ENCODE measurements at places on chromosomes 7 and 10. TPM values are rescaled to one million over a fixed set of nuclear protein-coding genes. Genes with fewer than 3 reads are reported as not detected.

TFR2 gene
- total RNA-seq, result 11.9 TPM

TMEM139 gene
- total RNA-seq, result 1.6 TPM

RPEL1 gene
- total RNA-seq, result not detected

- no peak for DNase-seq
- H3K4me1 ChIP-seq, result peaks cover 23% of the 10 kb centered on the region
- no peaks in the 10 kb centered on the region for H3K36me3 ChIP-seq
- peaks cover 36% of the 10 kb centered on the region for H3K27me3 ChIP-seq
These were observed 375 bp upstream of the CHN2 start for GRCh38 chr7:29194206-29194593.

DNA sequence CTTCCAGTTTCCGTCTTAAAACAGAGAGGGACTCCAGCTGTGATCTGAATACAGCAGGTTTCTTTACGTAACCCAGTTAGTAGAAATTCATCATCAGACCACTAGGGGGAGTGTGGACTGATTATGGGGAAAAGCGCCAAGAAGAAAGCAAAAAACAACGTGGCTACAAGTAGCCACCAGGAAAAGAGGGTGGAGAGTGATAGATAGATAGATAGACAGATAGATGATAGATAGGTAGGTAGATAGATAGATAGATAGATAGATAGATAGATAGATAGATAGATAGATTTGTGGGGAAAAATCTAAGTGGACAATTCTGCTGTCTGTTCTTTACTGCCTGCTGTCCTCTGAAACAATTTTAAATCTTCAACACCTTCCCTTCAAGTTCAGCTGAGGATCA lies 12.7 kb upstream of the AKR1B10 start:
- H3K4me3 ChIP-seq, result no peak overlapping the region
- H3K36me3 ChIP-seq, result no peaks in the 10 kb centered on the region
- H3K27ac ChIP-seq, result no peak overlapping the region
- peaks cover 9% of the 10 kb centered on the region for H3K4me1 ChIP-seq

GRCh38 chr10:120657371-120657770 lies 193.8 kb upstream of the WDR11 start:
- no peaks in the 10 kb centered on the region for H3K36me3 ChIP-seq
- H3K4me1 ChIP-seq, result no peaks in the 10 kb centered on the region
- no peak overlapping the region for H3K4me3 ChIP-seq
- H3K27ac ChIP-seq, result no peak overlapping the region
- H3K27me3 ChIP-seq, result peaks cover 5% of the 10 kb centered on the region

GRCh38 chr10:43576580-43576979 lies 2.2 kb upstream of the ZNF239 start:
- peaks cover 40% of the 10 kb centered on the region for H3K4me1 ChIP-seq
- peaks cover 35% of the 10 kb centered on the region for H3K36me3 ChIP-seq
- DNase-seq, result no peak
- H3K27me3 ChIP-seq, result no peaks in the 10 kb centered on the region
- H3K27ac ChIP-seq, result peak overlapping the region; percentile 66

DNA sequence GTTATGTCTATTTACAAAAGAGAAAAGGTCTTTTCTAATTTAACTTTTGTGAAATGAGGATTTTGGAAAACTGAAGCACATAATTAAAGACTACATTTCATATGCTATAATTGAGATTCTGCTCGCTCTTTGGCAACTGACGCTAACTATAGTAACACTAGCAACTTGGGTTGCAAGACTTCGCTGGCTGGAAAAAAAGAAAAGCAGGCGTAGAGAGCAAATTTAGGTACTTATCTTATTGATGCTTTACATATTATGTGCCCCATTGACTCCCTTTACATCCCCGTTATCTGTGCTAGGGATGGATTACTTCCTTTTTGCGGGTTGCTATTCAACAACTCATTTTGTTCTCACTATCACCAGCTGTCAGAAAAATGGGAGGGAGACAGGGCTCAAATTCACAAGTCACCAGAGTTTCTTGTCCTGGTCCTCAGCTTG lies 10.5 kb downstream of the SEMA3C start:
- H3K27me3 ChIP-seq, result no peaks in the 10 kb centered on the region
- H3K4me1 ChIP-seq, result no peaks in the 10 kb centered on the region
- DNase-seq, result no peak
- no peak overlapping the region for H3K4me3 ChIP-seq

DNA sequence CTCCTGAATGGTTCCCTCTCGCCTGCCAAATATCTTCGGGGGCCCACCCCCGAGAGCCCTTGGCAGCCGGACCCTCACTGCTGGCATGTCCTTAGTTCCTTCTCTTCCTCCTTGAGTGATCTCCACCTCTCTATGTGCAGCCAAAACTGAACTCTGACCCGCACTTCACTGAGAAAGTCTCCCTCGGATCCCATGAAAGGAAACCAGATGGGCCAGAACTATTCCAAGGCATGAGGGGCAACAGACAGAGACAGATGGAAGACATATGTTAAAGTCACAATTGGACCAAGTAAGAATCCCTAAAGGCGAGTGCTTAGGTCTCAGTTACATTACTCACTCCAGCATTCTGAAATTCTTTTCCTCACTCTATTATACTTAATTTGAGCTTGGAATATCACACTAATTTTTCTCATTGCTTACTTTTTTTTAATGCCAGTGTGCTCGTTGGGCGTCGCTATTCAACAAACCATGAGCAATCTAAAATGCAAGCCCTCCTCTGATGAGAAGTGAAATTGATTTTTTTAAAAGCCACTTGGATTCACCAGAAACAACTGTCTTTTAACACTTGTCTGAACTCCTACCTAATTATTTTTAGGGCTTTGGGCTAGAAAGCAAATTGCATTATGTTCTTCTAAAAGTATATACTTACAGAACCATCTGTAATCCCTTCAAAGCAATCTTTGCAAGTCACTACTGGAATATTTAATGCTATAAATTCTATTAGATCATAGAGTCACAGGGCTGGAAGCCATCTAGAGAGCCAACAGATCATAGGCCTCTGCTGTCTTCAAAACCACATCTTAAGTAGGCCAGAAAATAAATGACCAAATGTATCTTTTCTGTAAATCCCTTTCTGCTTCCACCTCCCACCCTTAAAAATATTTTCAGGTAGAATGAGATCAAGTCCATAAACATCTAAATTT lies 43.3 kb upstream of the EZH2 start:
- peaks cover 52% of the 10 kb centered on the region for H3K4me1 ChIP-seq
- no peak overlapping the region for H3K4me3 ChIP-seq
- no peaks in the 10 kb centered on the region for H3K27me3 ChIP-seq
- peak overlapping the region; percentile 87 for H3K27ac ChIP-seq

GRCh38 chr7:47516985-47517600 lies 64.8 kb downstream of the TNS3 start:
- H3K27me3 ChIP-seq, result no peaks in the 10 kb centered on the region
- H3K4me1 ChIP-seq, result no peaks in the 10 kb centered on the region
- H3K36me3 ChIP-seq, result no peaks in the 10 kb centered on the region
- no peak overlapping the region for H3K4me3 ChIP-seq
- no peak for DNase-seq
- no peak overlapping the region for H3K27ac ChIP-seq

GRCh38 chr7:8751557-8752231 lies 318.3 kb downstream of the NXPH1 start:
- no peak overlapping the region for H3K27ac ChIP-seq
- no peaks in the 10 kb centered on the region for H3K36me3 ChIP-seq
- no peak overlapping the region for H3K4me3 ChIP-seq

DNA sequence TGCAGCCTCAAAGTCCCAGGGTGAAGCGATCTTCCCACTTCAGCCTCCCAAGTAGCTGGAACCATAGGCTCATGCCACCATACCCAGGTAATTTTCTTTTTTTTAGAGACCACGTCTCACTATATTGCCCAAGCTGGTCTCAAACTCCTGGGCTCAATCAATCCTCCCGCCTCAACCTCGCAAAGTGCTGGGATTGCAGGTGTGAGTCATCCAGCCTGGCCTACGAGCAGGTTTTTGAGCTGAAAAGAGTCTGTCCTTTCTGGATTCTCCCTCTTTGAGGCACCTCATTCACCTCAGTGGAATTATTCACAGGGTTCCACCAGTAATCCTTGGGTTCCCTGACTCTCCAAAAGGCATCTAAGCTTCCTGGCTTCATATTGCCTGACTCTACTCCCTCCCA lies 7.6 kb upstream of the LEP start:
- peaks cover 10% of the 10 kb centered on the region for H3K4me1 ChIP-seq
- no peak overlapping the region for H3K27ac ChIP-seq
- no peak overlapping the region for H3K4me3 ChIP-seq
- no peaks in the 10 kb centered on the region for H3K36me3 ChIP-seq

Measured in activated CD8-positive, alpha-beta T cell treated with anti-CD3 and anti-CD28 coated beads for 36 hours (primary cell).